ENCODE measurements at places on chromosomes 6 and 20. TPM values are rescaled to one million over a fixed set of nuclear protein-coding genes. Genes with fewer than 3 reads are reported as not detected.

DNA sequence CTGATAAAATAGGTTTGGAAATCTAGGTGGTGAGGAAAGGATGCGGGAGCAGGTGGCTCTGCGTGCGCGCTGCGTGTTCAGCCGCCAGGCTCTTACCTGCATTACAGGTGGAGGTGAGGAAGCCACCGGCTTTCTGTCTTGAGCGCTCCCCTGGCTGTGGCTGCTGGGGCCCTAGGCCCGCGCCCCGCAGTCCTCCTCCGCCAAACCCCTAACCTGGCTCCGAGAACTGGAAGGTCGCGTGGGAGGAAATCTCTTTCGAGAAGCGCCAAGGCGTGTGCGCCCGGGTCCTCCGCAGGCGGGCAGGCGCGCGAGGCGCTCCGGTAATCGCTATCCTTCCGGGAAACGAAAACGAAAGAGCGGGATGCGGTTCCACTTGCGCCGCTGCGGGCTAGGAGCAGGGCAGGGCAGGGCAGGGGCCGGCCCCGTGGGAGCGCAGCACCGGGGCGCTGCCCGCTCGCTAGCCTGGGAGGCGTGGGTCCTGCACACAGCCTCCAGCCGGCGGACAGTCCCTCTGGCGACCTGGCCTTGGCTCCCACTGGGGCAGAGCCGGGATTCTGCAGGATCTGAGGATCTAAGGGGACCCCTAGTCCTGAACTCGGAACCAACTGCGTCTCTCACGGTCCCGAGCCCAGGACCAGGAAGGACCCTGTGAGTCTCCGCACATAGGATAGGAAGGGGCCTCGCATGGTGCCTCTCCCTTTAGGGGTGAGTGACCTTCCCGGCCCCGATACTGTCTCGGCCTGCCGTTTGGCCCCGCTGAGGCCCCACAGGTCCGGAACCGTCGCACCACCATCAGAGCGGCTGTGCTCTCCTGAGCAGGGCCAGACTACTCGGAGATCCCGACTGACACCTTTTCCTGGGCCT is at the start of gene ETV7:
Gene ETV7 (minus strand): TSS at position 230 of the 864 bp plus-strand sequence. CDS start 128 bp downstream, at position 102.
- DNase-seq = peak; percentile 23

GRCh38 chr6:110449541-110449895 is 26.9 kb downstream of the SLC22A16 start:
- DNase-seq = no peak

DNA sequence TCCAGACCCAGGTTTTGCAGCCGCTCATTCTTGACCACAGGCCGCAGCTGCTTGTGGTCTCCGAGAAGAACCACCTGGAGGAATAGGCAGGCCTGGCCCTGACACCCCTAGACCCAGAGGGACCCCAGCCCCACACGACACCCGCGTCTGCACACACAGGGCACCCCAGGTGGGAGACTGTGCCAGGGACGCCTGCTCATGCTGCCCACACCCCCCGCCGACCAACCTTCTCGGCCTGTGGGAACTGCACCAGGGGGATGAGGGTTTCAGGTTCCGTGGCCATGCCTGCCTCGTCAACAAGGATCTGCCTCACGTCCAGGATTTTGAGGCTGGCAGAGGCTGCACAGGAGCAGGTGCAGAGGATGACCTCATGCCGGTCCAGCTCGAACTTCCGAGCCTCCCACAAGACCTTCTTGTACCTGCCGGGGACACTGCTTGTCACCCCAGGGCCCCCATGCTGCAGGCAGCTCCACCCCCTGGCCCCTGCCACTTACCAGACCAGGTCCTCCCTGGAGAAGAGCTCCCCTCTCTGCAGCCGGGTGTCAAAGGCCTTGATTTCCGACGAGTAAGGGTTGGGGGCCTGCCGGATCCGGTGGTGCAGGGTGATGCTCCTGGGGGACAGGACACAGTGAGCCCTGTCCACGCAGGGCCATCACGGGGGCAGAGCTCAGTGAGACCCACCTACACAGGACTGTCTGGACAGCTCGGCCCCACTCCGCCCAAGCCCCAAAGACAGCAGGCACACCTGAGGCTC is 7.1 kb downstream of the FNDC11 start:
- no peak for DNase-seq

GRCh38 chr6:43221046-43221972 is 8.0 kb downstream of the DNPH1 start:
- no peak for DNase-seq

DNA sequence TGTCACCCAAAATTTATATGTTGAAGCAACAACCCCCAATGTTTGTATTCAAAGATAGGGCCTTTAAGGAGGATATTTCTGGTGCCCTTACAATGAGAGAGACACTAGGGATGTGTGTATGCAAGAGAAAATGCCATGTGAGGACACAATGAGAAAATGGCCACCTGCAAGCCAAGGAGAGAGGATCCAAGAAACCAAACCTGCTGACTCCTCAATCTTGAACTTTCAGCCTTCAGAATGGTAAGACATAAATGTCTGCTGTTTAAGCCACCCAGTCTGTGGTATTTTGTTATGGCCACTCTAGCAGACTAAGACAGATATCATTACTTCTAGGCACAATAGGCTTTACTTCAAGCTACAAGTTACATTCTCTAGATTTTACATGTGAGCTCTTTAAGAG is 1145.1 kb upstream of the MAP3K7 start:
- no peak for DNase-seq

GRCh38 chr6:25749837-25750236 is 4.7 kb upstream of the SLC17A4 start:
- DNase-seq = peak; percentile 38

CST9 gene
- not detected for total RNA-seq

TUBB2B gene
- 2.5 TPM for total RNA-seq

LTB gene
- not detected for total RNA-seq

Measured in HT-29 (cell line).